IMR-90 (cell line): ENCODE measurements at places on chromosomes 5 and 9.
A peak's percentile ranks its signal among the peaks of the same experiment; 100 is the strongest.

DNA sequence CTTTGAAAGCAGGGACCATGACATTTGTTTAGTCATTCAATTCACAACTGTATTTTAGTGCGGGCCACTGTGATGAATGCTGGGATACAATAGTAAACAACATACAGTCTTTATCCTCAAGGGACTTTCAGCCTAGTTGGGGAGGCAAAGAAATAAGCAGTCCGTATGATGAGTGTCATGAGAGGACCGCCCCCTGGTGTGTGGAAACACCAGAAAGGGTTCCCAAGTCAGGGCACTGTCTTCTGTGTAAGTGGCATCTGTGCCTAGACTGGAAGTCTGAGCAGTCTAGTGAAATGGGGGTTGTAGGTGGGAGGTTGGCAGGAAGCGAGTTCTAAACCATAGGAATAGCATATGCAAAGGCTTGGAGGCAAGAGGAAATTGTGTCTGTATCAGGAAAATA, 6.8 kb downstream of the C9orf43 start:
- DNase-seq = no peak

DNA sequence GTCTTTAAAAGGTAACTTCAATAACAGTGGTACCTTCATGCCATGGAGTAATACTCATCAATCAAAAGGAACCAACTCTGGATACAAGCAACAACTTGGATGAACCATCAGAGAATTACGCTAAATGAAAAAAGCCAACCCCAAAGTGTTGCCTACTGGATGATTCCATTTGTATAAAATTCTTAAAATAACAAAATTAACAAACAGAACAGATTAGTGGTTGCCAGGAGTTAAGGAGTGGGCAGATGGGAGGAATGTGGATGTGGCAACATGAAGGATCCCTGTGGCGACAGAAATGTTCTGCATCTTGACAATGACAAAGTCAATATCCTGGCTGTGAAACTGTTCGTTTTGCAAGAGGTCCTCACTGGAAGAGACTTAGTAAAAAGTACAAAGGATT, 50.5 kb downstream of the SPTLC1 start:
- DNase-seq = peak; percentile 73

DNA sequence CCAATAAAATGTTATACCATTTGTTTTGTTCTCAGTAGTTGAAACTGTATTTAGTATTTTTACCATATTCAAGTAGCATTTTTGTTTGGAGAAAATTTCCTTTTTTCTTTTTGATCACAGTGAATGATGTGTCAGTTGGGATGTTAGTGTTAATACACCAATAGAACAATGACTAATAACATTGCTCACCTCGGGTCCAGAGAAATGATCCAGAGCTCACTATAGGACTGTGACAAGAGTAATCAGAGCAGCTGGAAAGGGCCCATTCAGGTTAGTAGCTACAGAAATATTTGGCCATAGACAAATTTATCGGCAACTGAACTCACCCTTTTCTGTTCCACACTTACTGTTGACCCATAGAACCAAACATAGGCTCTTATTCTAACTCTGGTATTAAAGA, 989.2 kb downstream of the TLE4 start:
- no peak for DNase-seq

DNA sequence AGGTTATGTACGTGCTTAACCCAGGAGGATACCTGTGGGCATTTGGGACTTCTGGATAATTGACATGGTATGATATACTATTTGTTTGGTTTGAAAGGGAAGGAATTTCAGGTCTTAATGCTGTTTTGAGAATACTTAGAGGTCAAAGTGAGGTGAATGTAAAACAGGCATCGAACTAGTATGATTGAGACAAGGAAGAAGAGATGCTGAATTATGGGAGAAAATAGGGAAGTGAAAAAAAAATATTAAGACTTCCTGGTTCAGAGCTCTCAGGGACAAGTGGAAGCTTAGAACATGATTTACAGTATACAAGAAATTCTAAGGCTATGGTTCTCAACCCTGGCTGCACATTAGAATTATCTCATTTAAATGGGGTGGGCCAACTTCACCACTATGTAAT, 115.3 kb downstream of the CD180 start:
- no peak for DNase-seq

- peak; percentile 72 for DNase-seq
Measured at GRCh38 chr5:33888587-33888986, 3.2 kb downstream of the ADAMTS12 start.

DNA sequence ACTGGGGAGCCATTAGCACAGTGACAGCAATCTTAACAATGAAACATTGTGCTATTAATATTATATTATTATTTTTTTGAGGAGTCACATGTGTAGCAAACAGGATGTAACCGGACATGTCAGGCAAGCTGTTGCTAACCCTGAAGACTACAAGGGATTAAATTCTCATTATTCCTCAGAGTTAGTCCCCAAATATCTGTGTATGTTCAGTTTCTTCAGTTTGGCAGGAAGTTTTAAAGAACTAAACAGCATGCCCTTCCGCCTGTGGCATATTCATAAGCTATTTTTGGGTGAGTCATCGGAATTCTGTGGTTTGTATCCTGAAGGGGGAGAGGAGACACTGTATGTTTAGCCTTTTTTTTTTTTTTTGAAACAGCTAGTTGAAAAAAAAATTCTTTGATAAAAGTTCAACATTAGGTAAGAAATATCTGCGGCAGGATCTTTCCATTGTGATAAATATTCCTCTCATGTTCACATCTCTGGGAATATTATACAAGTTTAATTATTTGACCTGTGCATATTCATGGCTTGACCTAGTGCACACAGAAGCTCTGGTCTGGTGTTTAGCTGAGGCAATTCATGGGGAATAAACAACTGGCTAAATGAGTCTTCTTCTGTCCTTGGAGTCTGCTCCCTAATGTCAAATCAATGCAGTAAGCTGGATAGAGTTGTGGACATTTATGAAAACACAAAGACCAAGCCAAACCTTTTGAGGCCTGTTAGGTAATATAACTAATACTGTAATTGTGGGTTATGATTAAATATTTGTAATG, 202.7 kb upstream of the CDKN2B start:
- peak; percentile 93 for DNase-seq

DNA sequence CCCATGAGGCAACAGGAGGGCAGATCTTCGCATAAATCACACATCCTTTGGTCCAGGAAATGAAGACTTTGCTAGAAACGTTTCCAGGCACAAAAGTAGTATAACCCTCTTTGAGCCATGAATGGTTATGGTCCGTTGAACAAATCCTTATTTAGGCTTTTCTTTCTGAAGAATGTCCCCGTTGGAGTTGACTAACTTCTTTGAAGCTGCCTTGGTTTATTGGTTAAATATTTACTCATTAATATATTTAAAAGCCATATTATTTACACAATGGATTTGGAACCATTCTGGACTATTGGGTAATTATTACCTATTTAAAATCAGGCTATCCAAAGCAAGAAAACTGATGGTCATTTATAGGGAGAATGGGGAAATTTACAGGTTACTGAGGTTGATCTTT, 347.6 kb upstream of the SLC30A5 start:
- DNase-seq = no peak

- no peak for DNase-seq
Measured at GRCh38 chr9:92429836-92430235, 5.6 kb upstream of the OMD start.

DNA sequence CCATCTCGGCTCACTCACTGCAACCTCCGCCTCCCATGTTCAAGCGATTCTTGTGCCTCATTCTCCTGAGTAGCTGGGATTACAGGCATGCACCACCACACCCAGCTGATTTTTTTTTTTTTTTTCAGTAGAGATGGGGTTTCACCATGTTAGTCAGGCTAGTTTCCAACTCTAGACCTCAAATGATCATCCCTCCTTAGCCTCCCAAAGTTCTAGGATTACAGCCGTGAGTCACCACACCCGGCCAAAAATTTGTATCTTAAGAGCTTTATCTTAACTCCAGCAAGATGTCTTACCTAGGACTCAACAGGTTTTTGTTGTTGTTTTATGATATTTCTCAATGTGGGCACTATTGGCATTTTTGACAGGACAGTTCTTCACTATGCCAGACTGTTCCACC, 27.9 kb downstream of the LYRM7 start:
- DNase-seq = peak; percentile 78

- DNase-seq = peak; percentile 81
Measured at GRCh38 chr5:105924366-105924765, 1746.4 kb downstream of the EFNA5 start.
